ENCODE measurements at places on chromosomes 13 and 19.

- no peak for DNase-seq
Observed at GRCh38 chr13:78875792-78876580, 217.0 kb upstream of the OBI1 start.

- DNase-seq, result no peak
Observed at GRCh38 chr13:45102136-45102507, 18.2 kb upstream of the GTF2F2 start.

- peak; percentile 46 for DNase-seq
Observed at GRCh38 chr19:42352301-42353259, 27.1 kb downstream of the MEGF8 start.

- no peak for DNase-seq
Observed at GRCh38 chr13:114174529-114174961, 4.5 kb upstream of the CFAP97D2 start.

- DNase-seq, result no peak
Observed at GRCh38 chr13:90956031-90956430, 391.5 kb upstream of the MIR17HG start.

GRCh38 chr13:98328511-98328910 lies 151.4 kb upstream of the RNF113B start:
- DNase-seq, result no peak

GRCh38 chr13:79847882-79848592 lies 367.1 kb downstream of the NDFIP2 start:
- DNase-seq, result no peak

DNA sequence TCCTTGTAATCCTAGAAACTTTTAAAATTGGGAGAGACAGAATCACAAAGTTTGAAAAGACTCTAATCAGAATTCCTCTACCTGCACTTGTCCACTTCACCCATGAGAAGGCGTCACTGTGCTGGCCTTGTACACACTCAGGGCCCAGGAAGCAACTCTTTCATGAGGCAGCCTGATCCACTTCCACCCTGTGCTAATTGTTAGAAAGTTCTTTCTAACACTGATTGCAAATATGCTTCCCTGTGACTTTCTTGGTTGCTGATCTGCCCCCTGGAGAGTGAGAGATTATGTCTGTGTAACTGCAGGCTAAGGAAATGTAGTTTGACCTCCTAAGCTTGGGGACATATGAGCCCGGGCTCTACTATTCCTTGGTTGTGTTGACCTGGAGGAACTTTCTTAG lies 494.6 kb downstream of the MYO16 start:
- no peak for DNase-seq

DNA sequence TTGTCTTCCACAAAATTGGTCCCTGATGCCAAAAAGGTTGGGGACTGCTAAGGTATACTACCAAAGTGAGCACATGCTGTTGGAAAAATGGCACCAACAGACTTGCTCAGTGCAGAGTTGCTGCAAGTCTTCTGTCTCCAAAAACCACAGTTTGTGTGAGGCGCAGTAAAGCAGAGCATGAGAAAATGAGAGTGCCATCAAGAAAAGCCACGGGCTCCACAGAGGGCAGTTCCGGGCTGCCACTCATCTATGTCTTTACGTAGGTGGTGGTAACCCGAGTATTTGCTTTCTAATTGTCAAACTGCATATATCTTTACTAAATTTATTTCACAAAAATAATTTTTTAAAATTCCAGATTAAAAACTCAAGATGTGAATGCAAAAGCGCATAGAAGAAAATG lies 123.8 kb downstream of the RNF17 start:
- no peak for DNase-seq

DNA sequence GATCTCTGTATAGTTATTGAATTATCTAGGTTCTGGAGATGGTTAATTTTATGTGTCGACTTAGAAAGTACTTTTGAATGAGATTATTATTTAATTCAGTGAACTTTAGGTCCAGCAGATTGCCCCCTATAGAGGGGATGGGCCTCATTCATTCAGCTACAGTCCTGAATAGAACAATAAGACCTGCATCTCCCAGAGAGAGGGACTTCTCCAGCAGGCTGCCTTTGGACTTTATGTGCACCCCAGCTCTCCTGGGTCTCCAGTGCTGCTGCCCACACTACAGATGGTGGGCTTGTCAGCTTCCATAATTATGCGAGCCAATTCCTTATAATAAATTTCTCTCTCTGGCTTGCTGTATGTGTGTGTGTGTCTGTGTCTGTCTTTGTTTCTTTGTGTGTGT lies 39.3 kb upstream of the KL start:
- no peak for DNase-seq

DNA sequence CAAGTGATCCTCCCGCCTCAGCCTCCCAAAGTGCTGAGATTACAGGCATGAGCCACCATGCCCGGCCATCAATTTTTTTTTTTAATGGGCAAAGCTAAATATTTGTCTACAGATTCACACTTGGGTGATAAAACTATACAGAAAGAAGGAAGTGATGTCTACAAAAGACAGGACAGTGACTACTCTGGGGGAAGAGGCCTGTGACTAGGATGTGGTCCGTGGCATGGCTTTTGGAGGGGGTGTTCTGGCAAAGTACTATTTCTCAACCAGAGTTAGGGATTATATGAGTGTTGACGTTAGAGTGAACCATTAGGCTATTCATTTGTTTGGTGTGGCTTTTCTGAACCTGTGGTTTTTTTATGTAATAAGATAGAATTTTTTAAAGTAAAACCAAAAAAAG lies 42.7 kb downstream of the INSR start:
- DNase-seq, result no peak

DNA sequence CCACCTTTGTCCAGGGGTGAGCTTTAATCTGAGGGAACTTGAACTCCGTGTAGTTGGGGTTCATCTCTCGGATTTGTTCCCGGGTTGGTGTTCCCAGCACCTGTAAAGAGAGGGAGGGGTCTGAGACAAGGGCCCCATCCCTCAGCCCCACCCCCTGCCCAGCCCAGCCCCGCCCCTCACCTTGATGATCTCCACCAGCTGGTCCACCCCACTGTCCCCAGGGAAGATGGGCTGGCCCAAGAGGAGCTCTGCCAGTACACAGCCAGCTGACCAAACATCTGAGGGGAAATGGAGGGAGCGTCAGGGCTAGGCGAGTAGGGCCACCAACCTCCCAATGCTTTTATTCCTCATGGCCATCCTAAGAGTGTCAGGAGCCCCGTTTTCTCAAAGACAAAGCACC lies 9.3 kb downstream of the GSK3A start:
- no peak for DNase-seq

- DNase-seq, result peak; percentile 71
Observed at GRCh38 chr13:98749501-98749900, 3.0 kb downstream of the SLC15A1 start.

- DNase-seq, result no peak
Observed at GRCh38 chr13:110233951-110234280, 73.0 kb downstream of the COL4A1 start.

- peak; percentile 66 for DNase-seq
Observed at GRCh38 chr19:10454267-10454666, 33.9 kb downstream of the PDE4A start.

GRCh38 chr19:31903979-31904378 lies 441.4 kb upstream of the ZNF507 start:
- DNase-seq, result no peak

GRCh38 chr19:56350416-56351045 lies 35.9 kb upstream of the ZSCAN5A start:
- DNase-seq, result peak; percentile 26

DNA sequence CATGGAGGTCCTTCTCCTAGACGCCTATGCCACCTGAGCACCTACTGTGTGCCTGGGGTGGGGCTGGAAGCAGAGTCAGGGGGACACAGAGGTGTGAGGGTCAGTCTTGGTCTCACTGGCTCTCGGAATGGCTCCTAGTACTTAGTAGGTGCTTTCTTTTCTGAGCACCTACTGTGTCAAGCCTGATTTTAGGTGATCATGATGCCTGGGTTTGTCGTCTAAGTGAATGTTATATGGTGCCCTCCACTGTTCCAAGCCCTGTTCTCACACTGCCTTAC lies 20.0 kb downstream of the MYH14 start:
- DNase-seq, result no peak

DNA sequence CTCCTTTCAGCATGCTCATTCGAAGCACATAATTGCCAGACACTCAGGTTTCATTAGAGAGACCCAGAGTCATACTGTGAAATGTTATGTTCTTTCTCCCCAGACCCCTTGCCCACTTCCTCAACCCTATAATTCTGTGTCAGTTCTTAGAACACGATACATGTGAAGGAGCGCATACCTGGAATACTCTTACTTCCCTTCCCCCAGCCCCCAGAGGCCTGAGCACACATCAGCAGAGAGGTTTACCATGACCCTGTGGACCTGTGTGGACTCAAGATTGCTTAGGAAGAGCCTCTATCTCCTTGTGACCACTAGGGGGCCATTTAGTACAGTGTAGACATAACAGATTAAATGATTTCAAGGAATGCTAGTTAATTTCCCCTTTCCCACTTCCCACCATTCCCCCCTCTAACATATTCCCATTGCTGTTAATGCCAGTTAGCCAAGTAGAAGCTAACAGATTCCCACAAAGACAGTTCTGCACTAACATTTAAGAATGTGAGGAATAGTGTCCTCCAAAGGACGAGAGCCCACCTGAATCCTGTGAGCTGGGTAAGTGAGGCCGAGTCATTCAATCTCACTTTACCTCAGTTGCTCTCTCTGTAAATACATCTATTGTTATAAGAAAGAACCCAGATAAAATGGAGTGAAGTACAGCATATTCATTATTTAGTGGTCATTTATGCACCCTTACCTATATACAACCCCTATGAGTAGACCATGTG lies 154.2 kb upstream of the MAB21L1 start:
- DNase-seq, result peak; percentile 30

GRCh38 chr19:8702350-8702749 lies 3.8 kb upstream of the ACTL9 start:
- DNase-seq, result no peak

- no peak for DNase-seq
Observed at GRCh38 chr19:40721936-40722661, 5.2 kb downstream of the ITPKC start.

DNA sequence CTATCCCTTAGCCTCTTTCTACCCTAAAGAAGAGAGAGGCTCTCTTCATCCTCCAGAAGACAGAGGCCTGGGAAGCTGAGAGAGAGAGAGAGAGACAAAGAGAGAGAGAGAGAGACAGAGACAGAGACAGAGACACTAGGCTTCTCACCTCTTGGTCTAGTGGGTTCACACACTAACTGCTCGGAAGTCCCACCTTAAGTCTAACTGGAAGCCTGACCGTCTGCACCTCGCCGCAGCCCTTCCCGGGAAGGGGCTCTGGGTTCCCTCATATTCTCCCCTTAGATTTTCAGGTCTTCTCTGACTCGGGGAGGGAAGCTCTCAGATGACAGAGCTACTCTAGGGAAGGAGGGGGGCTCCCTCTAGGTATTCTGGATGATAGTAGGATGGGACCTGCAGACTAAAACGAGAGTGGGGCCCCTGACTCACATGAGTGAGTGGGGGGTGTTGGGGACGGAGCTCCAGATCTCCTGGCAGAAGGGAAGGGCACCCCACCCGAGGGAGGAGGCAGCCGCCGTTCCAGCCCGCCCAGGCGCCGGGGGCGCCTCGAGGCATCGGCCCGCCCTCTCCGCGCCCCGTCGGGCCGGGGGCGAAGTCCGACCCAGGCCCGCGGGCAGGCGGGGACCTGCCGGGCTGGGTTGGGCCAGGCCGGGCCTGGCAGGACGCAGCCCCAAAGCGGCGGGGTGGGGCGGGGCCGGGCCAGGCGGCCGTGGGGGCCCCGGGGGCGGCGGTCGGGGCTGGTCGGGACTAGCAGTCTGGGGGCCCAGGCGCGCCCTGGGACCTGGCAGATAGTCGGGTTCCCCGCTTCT lies 2.0 kb upstream of the JUNB start:
- DNase-seq, result peak; percentile 14

GRCh38 chr19:4576016-4576933 lies 16.8 kb upstream of the SEMA6B start:
- DNase-seq, result peak; percentile 74

GRCh38 chr13:111621164-111621563 lies 300.7 kb downstream of the TEX29 start:
- no peak for DNase-seq

- no peak for DNase-seq
Observed at GRCh38 chr19:39133431-39134270, 8.1 kb downstream of the PAK4 start.

DNA sequence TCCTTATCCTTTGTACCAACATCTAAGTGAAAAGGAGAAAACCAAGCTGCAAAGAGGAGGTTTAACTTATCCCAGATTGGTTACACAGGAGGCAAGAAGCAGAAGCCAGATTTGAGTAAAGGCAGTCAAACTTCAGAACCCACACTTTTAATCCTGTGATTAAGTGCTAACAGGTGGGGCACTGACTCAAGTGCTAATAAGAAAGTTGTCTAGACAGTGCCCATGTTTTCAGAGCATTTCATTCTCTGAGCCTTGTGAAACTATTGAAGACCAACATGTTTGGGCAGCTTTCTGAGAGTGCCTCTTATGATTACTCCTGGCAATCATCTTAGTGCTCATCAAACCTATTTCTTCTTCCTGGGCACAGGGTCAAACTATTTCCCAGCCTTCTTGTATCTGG lies 380.8 kb downstream of the KCNRG start:
- no peak for DNase-seq

DNA sequence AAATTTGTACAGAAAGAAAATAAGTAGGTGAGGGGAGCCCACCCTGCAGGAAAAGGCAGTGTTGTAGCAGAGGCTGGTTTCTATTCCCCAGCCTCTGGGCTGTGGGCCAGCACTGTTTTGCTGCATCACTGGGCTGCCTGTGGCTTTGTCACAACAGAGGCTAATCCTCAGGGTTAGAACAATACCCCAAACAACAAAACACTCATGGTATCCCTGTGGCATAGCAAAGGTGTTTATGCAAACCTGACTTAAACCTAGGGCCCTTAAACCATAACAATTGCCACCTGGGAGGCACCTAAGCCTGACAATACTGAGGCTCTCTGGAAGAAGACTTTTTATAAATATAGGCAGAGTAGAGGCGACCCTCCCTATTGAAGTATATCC lies 314.7 kb downstream of the OLFM4 start:
- no peak for DNase-seq

DNA sequence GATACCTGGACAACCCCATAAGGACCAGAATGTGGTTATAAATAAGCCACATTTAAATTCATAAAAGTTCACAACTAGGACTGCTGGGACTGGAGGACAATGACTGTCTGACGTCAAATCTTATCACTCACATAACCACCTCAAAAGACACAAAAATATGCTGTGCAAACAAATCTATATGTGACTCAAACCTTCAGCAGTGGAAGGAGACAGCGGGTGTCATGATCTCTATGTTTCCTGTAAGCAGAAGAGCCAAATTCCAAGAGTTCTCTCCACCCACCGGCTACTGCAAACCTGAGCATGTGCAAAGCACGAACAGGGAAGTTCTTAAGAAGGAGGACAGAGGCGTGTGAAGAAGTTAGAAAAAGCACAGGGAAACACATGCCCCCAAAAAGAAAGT lies 113.2 kb downstream of the MYCBP2 start:
- DNase-seq, result no peak

GRCh38 chr19:52941941-52942385 lies 18.7 kb upstream of the ZNF888 start:
- peak; percentile 11 for DNase-seq

GRCh38 chr13:87147076-87147475 lies 524.1 kb upstream of the SLITRK5 start:
- no peak for DNase-seq

All from AG08396 (cell line).